ENCODE measurements at places on chromosomes 12 and 14. TPM values are rescaled to one million over a fixed set of nuclear protein-coding genes. Genes with fewer than 3 reads are reported as not detected.
A peak's percentile ranks its signal among the peaks of the same experiment; 100 is the strongest.

Gene CCND2
- 417 TPM for total RNA-seq

DNA sequence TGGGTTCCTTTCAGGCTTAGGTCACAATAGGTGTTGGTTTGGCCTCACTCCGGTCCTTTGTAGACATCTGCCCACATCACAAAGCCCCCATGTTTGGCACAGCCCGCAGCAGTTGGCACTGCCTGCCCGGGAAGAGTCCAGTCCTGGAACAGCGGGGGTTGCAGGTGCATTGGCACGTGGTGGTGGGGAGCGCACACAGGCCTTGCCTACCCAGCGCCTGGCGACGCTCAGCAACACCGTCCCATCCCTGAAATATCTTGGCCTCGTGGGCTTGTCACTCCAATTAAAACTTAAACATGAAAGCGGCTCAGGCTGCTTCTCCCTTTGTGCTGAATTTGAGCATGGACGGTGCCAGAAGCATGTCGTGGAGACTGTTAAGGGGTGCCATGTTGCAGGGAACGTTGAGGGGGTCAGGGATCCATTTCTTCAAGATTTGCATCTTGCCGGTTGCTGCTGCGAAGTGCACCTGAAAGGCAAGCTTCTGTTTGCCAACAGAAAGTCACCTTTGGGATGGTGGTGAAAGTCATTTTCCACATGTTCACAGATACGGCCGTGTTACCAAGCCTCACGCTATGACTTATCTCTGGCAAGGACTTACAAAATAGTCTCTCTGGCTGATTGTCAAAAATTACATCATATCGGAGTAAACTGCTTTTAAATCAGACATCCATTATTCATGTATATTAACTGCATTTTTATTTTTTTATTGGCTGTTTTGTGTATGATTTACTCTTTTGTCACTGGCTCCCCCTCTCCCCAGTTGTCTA lies 91.5 kb downstream of the FBXW8 start:
- no peak overlapping the region for H3K4me3 ChIP-seq
- no peaks in the 10 kb centered on the region for H3K27me3 ChIP-seq
- no peak overlapping the region for H3K27ac ChIP-seq
- DNase-seq, result no peak
- peaks cover 9% of the 10 kb centered on the region for H3K36me3 ChIP-seq
- peaks cover 4% of the 10 kb centered on the region for H3K4me1 ChIP-seq

DNA sequence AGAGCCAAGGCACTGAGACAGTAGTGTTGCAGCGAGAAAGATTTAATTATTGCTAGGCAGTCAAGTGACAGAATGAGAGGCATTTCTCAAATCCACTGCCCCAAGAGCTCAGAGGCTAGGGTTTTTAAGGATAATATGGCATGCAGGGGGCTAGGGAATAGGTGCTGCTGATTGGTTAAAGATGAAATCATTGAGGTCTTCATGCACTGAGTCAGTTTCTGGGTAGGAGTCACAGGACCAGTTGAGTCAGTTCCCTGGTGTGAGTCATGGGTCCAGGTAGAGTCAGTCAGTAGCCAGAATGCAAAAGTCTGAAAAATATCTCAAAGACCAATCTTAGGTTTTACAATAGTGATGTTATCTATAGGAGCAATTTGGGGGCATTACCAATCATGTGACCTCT lies 323.8 kb downstream of the RGS6 start:
- H3K27ac ChIP-seq, result no peak overlapping the region
- no peak for DNase-seq
- no peak overlapping the region for H3K4me3 ChIP-seq
- no peaks in the 10 kb centered on the region for H3K36me3 ChIP-seq
- no peaks in the 10 kb centered on the region for H3K4me1 ChIP-seq
- peaks cover 9% of the 10 kb centered on the region for H3K27me3 ChIP-seq

DNA sequence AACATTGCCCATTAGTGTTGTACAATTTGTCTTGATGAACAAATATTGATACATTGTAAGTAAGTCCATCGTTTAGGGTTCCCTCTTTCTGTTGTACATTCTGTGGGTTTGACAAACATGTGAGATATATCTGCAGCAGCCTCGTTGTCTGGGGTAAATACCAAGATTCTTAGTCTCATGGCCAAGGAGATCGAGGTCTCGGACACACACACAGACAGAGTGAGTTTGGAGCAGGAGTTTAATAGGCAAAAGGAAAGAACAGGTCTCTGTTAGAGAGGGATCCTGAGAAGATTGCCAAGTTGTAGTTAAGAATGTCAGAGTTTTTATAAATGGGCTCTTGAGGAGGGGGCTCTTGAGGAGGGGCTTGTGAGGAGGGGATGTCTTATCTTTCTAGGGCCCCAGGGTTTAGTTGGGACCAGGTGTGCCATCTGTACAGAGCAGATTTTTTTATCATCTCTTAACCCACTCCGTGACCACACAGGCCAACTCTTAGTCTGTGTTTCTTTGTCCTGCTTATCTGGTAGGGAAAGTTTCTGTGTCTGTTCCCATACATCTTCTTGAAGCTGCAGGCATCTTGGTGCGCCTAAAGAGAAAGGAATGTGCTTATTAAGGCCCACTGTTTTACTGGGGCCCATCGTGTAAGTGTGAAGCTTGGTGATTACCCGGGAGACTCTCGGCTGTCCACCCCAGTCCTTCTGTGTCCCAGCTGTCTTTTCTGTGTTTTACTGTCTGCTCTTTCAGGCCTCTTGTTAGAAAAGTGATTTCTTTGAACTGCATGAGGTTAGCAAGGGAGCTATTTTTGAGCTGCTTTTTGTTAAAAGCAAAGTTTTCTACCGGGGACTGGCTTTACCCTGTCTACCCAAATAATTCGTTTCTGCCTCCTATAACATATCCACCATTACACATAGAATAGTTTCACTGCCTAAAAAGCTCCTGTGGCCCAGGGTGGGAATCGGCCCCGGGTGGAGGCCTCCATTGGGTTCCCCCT lies 22.4 kb upstream of the CLEC2D start:
- H3K27me3 ChIP-seq, result no peaks in the 10 kb centered on the region
- DNase-seq, result no peak
- H3K36me3 ChIP-seq, result peaks cover 59% of the 10 kb centered on the region
- peak overlapping the region; percentile 99 for H3K27ac ChIP-seq
- H3K4me3 ChIP-seq, result peak overlapping the region; percentile 97

DNA sequence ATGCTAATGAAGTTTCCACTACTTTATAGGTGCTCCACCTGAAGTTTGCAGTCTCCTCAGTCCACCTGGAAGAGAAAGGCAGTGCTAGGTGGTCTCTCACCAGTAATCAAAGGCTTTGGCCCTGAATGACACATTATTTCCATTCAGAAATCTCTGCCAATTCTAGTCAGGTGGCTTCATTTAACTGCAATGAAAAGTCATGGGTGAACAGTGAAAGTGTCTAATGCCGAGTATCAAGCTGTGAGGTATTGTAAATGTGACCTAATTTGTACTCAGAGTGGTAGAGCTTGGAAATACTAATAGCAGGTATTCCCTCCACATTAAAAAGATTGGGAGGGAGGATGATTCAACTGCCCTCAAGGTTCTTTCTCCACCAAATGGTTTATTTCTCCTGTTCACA lies 220.9 kb upstream of the LRFN5 start:
- no peaks in the 10 kb centered on the region for H3K4me1 ChIP-seq
- H3K36me3 ChIP-seq, result no peaks in the 10 kb centered on the region
- no peak overlapping the region for H3K4me3 ChIP-seq

DNA sequence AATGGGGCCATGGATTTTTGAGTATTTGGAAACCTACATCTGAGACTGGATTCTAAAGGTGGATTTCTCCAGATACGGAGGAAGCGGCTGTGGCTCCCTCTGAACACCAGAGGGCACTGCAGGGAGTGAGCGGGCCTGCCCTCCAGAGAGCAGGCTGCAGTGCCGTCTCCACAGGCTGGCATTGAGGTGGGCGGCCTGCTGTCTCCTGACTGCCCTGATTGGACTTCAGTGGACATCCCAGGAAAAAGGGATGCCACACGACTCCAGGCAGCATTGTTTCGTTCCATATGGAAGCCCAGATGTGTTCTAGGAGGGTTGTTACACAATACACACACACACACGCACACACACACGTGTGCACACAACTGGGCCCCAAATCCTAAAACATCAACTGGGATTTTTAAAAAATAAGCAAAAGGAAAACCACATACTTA lies 20.9 kb upstream of the ANO2 start:
- H3K27ac ChIP-seq, result no peak overlapping the region
- no peaks in the 10 kb centered on the region for H3K36me3 ChIP-seq
- H3K4me1 ChIP-seq, result no peaks in the 10 kb centered on the region
- H3K4me3 ChIP-seq, result no peak overlapping the region

Gene IL22
- not detected for total RNA-seq

DNA sequence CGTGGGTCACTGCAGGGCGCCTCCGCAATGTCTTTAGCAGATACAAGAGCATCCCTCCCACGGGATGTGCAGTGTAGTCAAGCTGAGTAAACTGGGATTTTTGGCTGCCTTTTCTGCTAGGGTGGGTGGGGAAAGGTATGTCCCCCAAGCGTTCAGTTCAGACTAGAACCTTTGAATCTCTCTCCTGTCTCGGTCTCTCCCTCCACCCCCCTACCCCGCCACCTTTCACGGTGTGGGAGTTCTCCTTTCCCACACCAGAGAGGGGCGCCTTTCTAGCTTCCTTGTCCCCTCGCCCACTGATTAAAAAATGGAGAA lies 525 bp upstream of the FAR2 start:
- H3K27me3 ChIP-seq, result no peaks in the 10 kb centered on the region
- peak overlapping the region; percentile 90 for H3K4me3 ChIP-seq
- H3K4me1 ChIP-seq, result peaks cover 24% of the 10 kb centered on the region
- peak; percentile 37 for DNase-seq
- peaks cover 6% of the 10 kb centered on the region for H3K36me3 ChIP-seq

Gene CCDC177
- not detected for total RNA-seq

Gene CCDC175
- not detected for total RNA-seq

Gene DDX24
- 232 TPM for total RNA-seq

DNA sequence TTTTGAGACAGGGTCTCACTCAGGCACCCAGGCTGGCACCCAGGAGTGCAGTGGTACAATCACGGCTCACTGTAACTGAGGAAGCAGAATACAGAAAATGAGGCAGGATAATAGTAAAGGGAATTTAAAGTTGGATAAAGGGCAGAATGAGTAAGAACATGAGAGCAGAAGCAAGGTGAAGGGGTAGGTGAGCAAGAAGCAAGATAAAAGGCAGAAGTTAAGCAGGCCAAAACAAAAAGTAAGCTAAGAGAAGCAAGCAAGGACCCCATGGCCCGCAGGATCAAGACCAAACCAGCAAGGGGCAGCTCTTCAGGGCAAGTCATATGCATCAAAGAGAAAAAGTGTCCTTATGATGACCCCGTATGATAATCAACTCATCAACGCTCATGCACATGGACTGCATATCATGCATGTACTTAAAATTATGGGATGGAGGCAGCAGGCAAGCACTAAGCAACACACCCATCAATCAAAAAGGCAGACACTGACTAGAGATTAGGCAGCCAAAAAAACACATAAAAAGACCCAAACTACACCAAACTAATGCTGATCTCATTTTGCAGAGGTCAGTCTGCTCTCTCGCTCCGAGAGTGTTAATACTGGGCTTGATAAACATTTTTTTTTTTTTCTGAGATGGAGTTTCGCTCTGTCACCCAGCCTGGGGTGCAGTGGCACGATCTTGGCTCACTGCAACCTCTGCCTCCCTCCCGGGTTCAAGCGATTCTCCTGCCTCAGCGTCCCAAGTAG lies 11.6 kb downstream of the TIMELESS start:
- peaks cover 10% of the 10 kb centered on the region for H3K4me1 ChIP-seq
- no peak overlapping the region for H3K27ac ChIP-seq
- H3K27me3 ChIP-seq, result no peaks in the 10 kb centered on the region
- peaks cover 17% of the 10 kb centered on the region for H3K36me3 ChIP-seq

GRCh38 chr14:104104076-104104901 lies 18.8 kb downstream of the ASPG start:
- no peak overlapping the region for H3K27ac ChIP-seq
- no peaks in the 10 kb centered on the region for H3K4me1 ChIP-seq
- H3K36me3 ChIP-seq, result no peaks in the 10 kb centered on the region
- H3K4me3 ChIP-seq, result no peak overlapping the region
- peak; percentile 23 for DNase-seq

DNA sequence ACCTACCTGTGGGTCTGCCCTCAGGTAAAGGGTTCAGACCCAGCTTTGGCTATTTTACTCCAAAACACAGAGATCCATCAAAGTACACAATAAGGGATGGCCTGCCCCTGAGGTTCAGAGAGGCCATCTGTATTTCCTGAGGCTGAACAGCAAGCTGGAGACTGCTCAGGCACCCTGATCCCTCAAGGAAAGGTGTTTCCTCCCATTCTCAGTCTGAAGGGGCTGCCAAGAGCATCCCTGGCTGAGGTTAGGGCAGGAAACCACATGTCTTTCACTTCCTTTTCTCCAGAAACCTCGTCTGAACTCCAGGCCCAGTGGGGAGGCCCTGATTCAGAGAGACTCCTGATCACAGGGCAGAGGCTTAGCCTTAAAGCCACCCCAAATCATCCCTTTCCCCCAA lies 1.5 kb downstream of the RILPL1 start:
- peak overlapping the region; percentile 79 for H3K4me3 ChIP-seq
- DNase-seq, result no peak
- H3K27me3 ChIP-seq, result peaks cover 14% of the 10 kb centered on the region
- H3K4me1 ChIP-seq, result peaks cover 13% of the 10 kb centered on the region

Gene CLEC2A
- not detected for total RNA-seq

Gene GALNT8
- total RNA-seq, result 0.71 TPM

Gene ARHGAP5
- total RNA-seq, result 49.4 TPM

GRCh38 chr14:34873589-34874385 lies 1.4 kb downstream of the BAZ1A start:
- H3K27ac ChIP-seq, result peak overlapping the region; percentile 95
- H3K27me3 ChIP-seq, result no peaks in the 10 kb centered on the region
- peaks cover 10% of the 10 kb centered on the region for H3K36me3 ChIP-seq
- H3K4me1 ChIP-seq, result peaks cover 37% of the 10 kb centered on the region
- peak; percentile 83 for DNase-seq
- H3K4me3 ChIP-seq, result peak overlapping the region; percentile 93

DNA sequence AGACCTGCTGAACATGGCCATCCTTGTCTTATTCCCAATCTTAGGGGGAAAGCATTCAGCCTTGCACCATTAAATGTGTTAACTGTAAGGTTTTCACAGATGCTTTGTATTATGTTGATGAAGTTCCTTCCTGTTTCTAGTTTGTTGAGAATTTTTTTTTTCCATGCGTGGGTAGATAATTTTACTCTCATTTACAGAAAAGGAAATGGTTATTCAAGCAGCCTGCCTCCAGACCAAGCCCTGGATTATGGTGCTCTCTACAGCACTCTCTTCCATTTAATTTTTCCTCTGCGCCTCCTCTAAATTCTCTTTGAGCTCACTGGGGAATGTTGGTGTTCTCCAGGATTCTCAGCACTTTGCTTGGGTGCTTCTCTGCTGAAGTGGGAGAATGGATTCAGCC lies 179.3 kb upstream of the PZP start:
- peaks cover 7% of the 10 kb centered on the region for H3K4me1 ChIP-seq
- no peak for DNase-seq
- H3K27ac ChIP-seq, result peak overlapping the region; percentile 9
- no peak overlapping the region for H3K4me3 ChIP-seq
- H3K27me3 ChIP-seq, result peaks cover 6% of the 10 kb centered on the region
- H3K36me3 ChIP-seq, result peaks cover 4% of the 10 kb centered on the region

Gene PLBD1
- total RNA-seq, result 1.1 TPM

- H3K27me3 ChIP-seq, result no peaks in the 10 kb centered on the region
- H3K36me3 ChIP-seq, result no peaks in the 10 kb centered on the region
- H3K4me1 ChIP-seq, result peaks cover 12% of the 10 kb centered on the region
- no peak for DNase-seq
These were observed 131.8 kb downstream of the ERC1 start for GRCh38 chr12:1122786-1123185.

GRCh38 chr12:8466241-8466640 lies 10.5 kb downstream of the CLEC6A start:
- H3K36me3 ChIP-seq, result peaks cover 2% of the 10 kb centered on the region
- H3K27me3 ChIP-seq, result peaks cover 22% of the 10 kb centered on the region
- H3K4me3 ChIP-seq, result no peak overlapping the region
- no peak overlapping the region for H3K27ac ChIP-seq
- no peak for DNase-seq

All from activated naive CD8-positive, alpha-beta T cell treated with anti-CD3 and anti-CD28 coated beads, Interleukin-2, amount 10 ng/mL, durations not matched to agents 7 days and 5 days (primary cell).